ENCODE measurements at places on chromosomes 12 and 14. TPM values are rescaled to one million over a fixed set of nuclear protein-coding genes. Genes with fewer than 3 reads are reported as not detected.

Gene OR4E2
- not detected for polyA plus RNA-seq

Gene CLEC12A
- polyA plus RNA-seq: 2.1 TPM

GRCh38 chr12:15001733-15002382 lies 29.0 kb downstream of the PDE6H start:
- DNase-seq: peak; percentile 25

Gene OR11H7
- polyA plus RNA-seq: 0.51 TPM

- no peak for DNase-seq
These were observed 664.6 kb upstream of the FOXG1 start for GRCh38 chr14:28102001-28102400.

DNA sequence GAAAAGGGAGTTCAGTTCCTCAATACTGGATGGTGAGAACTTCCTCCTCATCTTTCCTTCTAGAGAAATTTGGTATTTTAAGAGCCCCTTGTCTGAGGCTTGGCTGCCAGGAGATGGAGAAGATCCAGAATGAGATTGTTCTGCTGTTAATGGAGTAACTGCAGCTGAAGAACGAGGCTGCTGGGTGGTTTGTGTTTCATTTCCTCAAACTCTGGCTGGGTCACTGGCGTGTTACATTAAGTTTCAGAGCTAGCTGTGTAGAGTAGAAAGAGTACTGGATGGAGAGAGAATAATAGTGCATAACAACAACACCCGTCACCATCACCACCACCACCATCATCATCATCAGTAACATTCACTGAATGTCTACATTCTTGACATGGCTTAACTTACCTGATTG lies 325.0 kb upstream of the TBX3 start:
- DNase-seq: no peak

Gene TAS2R8
- not detected for polyA plus RNA-seq
